ENCODE measurements at places on chromosomes 16 and 17.

- DNase-seq = peak; percentile 68
Observed at GRCh38 chr16:75038036-75038858, 39.4 kb downstream of the ZNRF1 start.

DNA sequence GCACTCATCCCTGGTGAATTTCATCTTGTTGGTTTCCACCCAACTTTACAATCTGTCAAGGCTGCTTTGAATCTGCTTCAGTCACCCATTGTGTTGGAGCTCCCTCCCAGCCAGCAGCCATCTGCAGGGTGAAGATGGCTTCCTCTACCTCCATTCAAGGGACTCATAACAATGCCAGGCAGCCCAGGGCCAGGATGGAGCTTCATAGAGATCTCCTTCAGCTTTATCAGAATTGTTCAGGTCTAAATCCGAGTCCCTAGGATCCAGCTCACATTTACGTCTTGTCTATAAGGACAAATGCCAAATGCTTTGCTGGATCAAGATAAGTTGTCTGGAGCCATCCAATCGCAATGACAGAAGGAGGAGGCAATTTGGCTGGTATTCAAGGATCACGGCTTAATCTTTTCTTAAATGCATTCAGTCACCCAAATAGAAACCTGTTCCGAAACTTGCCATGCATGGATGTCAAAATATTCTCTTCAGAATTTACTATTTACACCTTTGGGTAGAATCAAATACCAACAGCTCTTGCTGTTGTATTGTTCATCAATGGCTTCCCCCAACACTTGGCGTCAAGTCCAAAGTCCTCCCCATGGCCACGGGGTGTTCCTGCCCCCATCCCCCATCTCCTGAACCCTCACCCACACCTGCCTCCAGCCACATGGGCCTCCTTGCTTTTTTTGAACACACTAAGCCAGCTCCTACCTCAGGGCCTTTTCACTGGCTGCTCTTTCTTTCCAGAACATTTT is 3.8 kb upstream of the FAM171A2 start:
- DNase-seq = no peak

GRCh38 chr17:48558057-48558830 is 13.3 kb upstream of the HOXB2 start:
- no peak for DNase-seq

DNA sequence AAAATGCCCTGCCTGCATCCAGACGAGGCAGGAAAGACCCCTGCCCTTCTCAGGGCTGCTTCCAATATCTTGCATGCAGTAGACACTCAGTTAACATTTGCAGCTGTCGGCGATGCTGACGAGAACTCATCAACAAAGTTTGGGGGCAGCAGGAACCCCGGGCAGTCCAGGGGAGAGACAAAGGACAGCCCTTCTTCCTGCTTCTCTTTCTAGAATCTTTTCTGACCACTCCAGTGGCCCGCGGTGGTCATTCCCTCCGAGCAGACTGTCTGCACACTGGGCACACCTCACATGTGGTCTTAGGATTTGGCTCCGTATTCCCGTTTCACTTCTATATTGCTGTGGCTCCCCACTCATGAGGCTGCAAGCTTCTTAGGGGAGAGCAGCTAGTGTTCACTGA is 31.0 kb upstream of the MFSD6L start:
- no peak for DNase-seq

GRCh38 chr17:82568997-82569393 is 49.5 kb downstream of the FOXK2 start:
- no peak for DNase-seq

DNA sequence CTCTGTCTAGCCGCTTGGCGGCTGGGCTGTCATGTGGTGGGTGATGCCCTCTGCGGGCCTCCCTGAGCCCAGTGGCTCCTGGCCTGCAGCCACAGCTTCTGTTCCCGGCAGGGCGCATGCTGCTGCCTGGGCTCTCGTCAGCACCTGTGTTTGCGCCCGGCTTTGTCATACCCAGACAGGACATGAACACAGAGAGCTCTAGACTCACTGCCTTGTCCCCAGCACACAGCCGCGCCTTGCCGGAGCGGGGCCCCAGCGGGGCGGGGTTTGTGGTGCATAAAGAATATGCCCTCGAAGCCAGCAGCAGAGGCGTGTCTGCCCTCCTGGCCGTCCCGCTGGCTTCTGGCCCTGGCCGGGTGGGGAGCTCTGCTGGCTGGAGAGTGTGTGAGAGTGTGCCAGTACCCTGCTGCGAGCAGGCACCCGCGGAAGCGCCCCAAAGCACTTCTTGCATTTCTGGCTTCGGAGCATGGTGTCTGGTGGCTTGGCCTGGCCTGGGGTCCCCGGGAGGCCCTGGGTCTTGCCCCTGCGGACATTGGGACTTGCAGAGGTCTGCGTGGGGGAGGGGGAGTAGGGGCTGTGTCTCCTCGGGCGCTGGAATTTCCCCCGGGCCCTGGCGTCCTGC is 14.4 kb downstream of the ASPSCR1 start:
- peak; percentile 31 for DNase-seq

DNA sequence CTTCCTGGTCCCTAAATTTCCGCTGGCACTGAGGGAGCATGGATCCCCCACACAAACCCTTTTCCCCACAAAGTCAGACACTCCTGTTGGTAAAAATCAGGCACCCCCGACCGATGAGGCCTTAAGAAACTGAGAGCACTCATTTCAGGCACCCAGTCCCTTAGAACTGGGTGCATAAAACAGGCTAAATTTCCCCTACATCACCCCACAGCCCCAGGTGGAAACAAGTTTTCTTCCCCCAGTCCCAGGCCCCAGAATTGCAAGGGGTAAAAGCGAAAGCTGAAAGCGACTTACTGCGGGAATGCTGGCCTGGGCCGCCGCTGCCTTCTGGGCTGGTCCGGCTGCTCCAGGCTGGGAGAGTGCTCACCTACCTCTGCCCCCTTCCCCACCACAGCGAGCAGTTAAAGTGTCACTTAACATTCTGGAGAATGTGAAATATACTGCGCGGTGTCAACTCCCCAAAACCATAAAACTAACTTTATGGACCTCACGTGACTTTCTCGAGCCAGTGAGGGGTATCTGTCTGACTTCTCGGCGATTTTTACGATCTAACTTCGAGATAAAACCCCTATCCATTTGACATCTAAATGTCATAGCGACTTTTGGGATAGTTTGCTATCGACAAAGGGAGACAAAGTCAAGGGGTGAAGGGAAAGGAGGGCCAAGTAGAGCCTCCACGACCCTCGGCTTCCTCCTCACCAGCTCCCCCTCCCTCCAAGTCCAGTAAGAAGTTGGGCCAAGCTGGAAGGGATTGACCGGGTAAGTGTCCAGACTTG is at the start of gene HOXB3:
HOXB3 (minus strand) TSS at position 411 of the 776 bp plus-strand sequence. CDS start 37,767 bp downstream, outside the sequence.
- peak; percentile 68 for DNase-seq

DNA sequence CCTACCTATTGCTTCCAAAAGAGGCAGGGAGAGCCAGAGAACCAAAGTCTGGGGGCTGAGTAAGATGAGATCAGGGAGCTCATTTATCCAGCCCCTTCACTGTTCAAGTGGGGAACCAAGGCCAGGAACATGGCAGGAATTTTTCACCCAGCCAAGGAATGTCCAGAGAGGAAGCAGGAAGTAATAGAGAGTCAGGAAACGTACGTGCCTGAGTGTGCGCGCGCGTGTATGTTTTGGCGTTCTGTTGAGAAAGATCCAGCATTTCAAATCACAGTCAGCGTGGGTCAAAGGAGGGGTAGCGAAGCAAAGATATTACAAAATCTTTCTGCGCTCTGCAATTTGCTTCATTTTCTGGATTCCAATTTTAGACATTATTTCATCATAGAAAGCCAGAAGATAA is 41.9 kb upstream of the WSCD1 start:
- DNase-seq = no peak

DNA sequence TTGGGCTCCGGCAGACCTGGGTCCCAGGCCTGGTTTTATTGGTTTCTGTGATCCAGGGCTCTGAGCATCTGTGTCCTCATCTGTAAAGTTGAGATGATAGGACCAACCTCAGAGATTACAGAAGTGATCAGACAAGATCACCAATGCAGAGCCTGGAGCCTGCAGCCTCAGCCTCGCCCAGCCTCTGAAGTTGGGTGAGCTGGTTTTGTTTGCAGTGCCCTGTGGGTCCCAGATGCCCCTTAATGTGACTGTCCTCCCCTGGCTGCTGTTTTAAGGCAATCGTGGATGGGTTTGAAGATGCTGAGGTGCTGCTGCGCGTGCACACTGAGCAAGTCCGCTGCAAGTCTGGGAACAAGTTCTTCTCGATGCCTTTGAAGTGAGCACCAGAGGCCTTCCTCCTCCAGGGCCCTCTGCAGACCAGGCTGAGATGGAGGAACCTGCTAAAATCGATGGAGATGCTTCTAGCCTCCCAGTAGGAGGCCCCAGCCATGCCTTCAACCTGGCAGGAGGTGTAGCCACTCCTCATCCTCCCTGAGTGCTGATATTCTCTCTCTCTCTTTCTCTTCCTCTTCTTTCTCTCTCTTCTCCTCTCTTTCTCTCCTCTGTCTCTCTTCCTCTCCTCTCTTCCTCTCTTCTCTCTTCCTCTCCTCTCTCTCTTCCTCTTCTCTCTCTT is 5.6 kb upstream of the MMP15 start:
- no peak for DNase-seq

- no peak for DNase-seq
Observed at GRCh38 chr17:38779965-38780752, 19.2 kb downstream of the PIP4K2B start.

GRCh38 chr17:15109608-15110007 is 155.5 kb downstream of the PMP22 start:
- DNase-seq = no peak

DNA sequence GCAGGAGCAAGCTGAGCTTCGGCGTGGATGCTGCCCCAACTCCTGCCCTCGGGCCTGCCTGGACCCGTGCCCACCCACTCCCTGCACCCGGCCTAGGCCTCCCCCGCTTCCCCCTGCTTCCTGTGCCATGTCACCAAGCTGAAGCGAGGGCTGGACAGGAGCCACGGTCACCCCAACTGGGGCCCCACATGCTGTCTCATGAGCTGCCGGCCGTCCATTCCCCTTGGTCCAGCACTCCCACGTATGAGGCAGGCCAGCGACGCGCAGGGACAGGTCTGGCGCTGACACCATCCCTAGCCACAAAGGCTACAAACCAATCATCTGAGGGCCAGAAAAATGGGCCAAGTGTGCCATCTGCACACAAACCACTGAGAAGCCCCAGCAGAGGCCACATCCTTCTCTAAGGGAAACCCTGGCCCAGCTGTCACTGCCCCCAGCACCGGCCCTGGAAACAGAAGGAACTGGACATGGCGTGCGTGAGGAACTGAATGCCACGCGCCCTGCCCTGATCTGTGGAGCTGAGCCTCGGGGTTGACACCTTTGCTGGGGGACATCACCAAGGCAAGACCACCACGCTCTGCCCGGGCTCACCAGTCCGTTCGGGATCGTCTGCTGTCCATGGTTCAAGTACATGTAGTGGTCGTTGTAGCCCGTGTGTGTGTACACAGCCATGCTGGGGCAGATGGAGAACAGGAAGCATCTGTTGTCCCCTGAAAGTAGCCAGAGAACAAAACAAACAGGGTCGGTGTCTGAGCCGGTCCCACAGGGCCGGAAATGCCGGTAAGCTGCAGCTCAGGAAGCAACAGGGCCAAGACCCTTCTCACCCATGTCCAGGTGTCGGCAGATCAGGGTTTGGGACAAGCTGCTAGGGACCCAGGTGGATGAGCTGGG is 22.2 kb downstream of the MEAK7 start:
- no peak for DNase-seq

DNA sequence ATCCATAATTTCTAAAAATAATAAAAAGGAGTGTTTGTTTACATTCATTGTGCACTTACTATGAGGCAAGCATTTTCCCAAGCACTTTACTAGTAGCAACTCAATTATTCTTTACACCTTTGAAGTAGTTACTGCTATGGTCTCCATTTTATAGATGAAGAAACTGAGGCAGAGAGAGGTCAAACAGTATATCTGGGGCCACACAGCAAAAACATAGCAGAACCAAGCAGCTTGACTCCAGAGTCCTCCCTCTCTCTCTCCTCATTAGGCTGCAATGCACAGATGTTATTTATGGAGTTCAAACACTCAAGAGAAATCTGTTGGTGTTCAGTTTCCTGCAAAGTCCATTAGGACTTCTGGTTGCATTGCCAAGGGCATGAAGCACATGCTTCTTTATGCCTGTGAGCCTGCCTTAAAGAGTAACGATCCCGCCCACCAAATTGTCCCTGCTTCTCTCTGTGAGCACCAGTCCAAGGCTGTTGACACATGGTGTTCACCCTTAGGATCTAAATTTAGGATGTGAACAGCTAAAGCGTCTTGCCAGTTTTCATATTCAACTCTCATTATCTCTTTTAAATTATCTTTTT is 44.0 kb downstream of the GPRC5B start:
- DNase-seq = no peak

- DNase-seq = no peak
Observed at GRCh38 chr17:44908761-44909326, 6.5 kb downstream of the GFAP start.

DNA sequence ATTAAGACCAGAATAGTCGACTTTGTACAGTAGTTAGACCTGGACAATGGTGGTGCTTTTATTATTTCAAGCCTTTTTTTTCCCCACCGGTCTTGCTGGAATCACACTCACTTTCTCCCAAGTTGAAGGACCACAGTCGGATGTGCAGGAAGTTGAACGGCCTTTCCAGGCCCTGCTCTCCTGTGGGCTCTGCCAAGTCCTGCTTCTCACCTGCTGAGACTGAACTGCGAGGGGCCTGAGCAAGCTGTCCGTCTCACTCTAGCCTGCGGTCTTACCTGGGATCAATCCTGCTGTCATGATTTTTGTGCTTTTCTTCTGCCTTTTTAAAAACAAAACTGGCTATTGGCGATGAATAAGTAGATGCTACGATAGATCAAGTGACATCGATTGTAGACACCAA is 1.3 kb downstream of the TLCD3A start:
- DNase-seq = no peak

GRCh38 chr16:73485880-73486279 is 438.0 kb upstream of the ZFHX3 start:
- DNase-seq = no peak

DNA sequence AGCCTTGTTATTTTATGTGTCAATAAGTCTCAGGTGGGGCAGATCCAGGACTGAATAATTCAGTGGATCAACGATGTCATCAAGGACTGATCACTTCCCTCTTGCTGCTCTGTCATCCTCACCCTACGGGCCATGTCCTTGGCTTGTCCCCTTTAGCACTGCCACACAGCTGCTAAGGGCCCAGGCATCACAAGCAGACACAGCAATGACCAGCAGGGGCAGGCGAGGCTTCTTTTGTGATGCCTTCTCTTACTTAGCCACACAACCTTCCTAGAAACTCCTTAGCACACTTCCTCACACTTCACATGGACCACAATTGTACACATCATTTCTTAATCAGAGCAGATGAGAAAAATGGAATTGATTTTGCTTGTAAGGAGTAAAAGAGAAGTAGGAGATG is 356.3 kb upstream of the SOX9 start:
- no peak for DNase-seq

- DNase-seq = peak; percentile 55
Observed at GRCh38 chr16:65285128-65286048, 163.5 kb upstream of the CDH11 start.

DNA sequence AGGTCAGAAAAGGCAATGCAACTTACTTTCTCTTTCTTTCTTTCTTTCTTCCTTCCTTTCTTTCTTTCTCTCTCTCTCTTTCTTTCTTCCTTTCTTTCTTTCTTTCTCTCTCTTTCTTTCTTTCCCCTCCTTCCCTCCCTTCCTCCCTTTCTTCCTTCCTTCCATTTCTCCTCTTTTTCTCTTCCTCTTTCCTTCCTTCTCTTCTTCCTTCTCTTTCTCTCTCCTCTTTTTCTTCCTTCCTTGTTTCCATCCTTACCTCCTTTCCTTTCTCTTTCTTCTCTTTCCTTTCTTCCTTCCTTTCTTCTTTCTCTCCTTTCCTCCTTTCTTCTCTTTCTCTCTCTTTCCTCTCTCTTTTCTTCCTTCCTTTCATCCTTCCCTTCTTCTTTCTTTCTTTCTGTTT is 819.8 kb upstream of the SOX9 start:
- DNase-seq = no peak

GRCh38 chr16:17134586-17134985 is 336.2 kb downstream of the XYLT1 start:
- DNase-seq = no peak

All from IMR-90 (cell line).